ENCODE measurements at places on chromosomes 12 and 14. TPM values are rescaled to one million over a fixed set of nuclear protein-coding genes. Genes with fewer than 3 reads are reported as not detected.
A peak's percentile ranks its signal among the peaks of the same experiment; 100 is the strongest.

DNA sequence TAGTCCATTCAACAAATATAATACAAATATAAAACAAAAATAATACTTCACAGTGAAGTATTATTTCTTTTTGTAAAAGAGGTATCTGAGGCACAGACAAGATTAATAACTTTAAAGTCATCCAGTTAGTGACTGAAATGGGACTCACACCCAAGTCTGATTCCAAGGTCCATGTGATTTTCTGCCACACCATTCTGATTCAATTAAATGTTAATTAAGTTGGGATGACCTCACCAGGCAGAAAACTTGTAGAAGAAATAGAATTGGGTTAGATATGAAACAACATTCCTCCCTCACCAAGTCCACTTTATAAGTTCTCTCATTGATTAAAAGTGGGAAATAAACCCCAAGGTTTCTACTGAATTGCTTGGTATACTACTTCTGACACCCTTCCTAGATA, 34.4 kb downstream of the DIO2 start:
- DNase-seq = no peak

DNA sequence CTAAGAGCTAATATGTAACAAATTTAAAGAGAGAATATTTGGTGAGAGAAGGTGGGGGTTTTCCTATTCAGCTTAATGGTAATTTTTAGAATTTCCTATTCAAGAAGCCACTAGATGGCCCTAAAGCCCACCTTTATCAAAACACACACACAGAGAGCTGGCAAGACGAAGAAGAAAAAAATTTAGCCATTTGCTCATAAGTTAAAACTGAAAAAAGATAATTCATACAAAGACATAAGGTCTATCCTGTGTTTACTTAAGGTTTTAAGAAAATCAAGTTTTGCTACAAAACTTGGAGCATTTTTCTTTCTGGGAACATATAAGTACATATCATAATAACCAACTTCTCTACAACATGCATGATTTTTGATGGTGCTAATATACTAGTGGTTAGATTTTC, 46.8 kb upstream of the PCED1B start:
- DNase-seq = peak; percentile 49

DNA sequence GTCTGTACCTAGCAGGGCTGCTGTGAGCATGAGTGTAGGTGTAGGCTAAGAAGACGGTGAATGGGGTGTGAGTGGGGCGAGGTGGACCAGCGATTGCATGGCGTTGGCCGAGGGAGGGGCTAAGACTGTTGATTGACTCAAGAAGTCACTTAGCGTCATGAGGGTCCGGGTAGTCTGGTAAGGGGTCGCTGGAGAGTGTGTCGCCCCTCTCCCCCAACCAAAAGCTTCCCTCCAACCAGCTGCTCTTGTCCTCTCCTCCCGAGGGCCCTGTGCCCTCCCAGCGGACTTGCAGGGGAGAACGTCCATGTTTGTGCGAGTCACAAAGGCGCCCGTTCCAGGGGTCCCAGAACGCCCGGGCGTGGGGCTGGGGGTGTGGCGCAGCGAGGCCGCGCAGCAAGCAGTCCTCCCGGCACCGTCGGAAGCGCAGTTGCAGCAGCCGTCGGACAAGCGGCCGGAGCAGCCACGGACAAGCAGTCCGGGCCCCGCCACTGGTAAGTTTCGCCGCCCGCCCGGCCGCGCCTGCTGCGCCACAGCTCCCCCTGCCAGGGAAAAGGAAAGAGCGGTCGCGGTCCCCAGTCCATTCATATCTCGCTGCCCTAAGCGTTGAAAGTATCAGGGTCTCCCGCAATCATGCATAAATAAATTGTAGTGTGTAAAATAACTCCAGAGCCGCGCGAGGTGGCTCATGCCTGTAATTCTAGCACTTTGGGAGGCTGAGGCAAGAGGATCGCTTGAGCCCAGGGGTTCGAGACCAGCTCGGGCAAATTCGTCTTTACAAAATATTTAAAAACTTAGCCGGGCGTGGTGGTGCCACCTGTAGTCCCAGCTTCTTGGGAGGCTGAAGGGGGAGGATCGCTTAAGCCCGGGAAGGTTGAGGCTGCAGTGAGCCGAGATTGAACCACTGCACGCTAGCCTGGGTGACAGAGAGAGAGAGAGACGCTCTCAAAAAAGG, at the start of gene CCDC63:
CCDC63 (plus strand) TSS at position 373 of the 952 bp plus-strand sequence. CDS start 5,968 bp downstream, outside the sequence.
- DNase-seq = peak; percentile 49

GRCh38 chr14:58027904-58028303, 124.1 kb downstream of the ARMH4 start:
- no peak for DNase-seq

- no peak for DNase-seq
Observed at GRCh38 chr12:15829949-15830348, 40.8 kb upstream of the EPS8 start.

DNA sequence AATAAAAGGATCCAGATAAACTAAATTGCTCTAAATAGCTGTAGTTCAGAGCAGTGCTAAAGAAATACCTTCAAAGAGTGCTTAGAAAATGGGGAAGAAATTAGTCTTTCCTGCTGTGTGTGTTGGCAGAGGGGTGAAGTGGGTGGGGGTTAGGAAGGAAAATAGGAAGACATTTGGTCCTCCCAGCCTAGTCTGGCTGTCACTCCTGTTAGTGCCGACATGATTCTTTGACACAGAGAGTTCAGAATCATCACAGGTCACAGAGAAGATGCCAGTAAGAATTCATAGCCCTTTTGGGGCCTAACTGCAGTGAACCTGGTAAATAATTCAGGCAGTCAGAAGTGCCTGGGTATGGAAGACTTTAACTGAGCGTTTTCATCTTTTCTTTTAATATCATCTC, 74.8 kb downstream of the FLRT2 start:
- no peak for DNase-seq

GRCh38 chr14:99512571-99513182, 31.5 kb downstream of the CCNK start:
- no peak for DNase-seq

DNA sequence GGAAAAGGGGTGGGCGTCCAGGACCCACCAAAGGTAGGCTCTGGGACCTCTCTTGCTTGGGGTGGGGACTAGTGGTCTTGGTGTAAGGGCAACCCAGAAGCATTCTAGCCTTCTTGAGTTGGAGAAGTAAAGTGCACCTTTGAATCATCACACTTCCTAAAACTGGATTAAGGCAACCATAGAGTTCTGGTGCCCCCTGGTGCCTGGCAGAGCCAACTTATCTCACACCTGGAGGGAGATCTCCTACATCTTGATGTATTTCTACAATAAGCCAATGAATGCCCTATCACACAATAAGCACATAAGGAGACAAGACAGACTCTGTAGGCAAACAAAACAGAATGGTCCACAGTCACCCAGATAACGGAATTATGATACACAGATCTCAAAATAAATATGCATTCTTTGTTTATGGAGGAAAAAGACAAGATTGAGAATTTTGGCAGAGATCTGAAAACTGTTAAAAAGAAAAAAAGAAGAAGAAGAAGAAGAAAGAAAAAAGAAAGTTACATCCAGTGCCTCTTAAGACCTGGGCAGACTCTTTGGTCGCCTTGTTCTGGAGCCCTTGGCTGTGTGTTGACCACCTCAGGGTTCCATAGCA, 95.9 kb upstream of the PPP2R5C start:
- peak; percentile 41 for DNase-seq

The PIANP gene
- total RNA-seq = not detected

The BCL11B gene
- total RNA-seq = not detected

The RNASE1 gene
- total RNA-seq = not detected

The OAS3 gene
- 12.8 TPM for total RNA-seq
